ENCODE measurements at places on chromosomes 3 and 15.

GRCh38 chr3:99845331-99845730 is 27.7 kb downstream of the CMSS1 start:
- no peak for DNase-seq

DNA sequence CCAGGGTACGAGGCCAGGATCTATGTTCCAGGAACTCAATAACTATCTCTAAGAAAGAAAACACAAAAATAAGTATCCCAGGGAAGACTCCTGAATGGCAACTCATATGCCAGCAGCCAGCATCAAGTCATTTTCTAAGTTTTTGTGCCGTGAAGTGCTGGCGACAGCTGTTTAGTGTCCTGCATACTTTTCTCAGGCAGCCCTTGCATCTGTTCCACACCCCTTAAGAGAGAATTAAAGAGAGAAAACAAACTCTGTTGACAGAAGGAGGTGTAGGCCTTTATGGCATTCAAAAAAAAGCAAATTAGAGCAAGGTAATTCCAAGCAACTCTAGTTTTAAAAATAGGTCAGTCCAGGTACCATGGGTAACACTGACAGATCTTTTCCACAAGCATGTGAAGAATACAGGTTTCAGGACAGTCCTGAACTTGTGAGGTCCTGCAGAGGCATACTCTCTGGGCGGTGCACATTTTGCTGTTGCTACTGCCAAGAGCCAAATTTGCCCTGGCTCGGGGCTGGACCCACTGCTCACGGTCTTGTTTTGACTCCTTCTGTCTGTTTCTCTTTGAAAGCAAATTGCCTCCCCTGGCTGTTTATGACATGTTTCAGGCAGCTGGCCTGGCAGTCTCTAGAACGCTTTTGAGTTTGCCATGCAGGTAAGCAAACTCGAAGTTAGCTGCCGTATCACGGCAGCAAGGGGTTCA is 252.1 kb upstream of the ADAMTS9 start:
- no peak for DNase-seq

GRCh38 chr15:57541805-57542504 is 49.7 kb upstream of the MYZAP start:
- no peak for DNase-seq

- no peak for DNase-seq
Measured at GRCh38 chr3:128591738-128592426, 58.7 kb downstream of the RPN1 start.

- DNase-seq = no peak
Measured at GRCh38 chr15:41809121-41809520, 18.8 kb upstream of the JMJD7 start.

DNA sequence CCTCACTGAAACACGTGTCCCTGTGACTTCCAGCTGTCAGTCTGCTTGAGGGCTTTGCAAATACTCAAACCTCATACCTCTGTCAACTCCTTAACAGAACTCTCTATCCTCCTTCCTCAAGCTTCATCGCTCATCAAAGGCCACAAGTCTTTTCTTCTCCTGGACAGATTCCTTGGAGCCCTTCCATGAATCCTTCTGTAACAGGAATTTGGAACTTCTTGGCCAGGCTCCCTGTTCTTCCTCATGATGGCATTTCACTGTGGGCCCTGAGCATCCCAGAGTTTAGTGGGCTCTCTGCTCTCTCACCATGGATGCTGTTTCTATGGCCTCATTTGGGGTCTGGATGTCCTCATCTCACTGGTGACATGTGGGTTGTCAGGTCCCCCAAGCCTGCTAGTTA is 105.0 kb upstream of the TLE3 start:
- DNase-seq = no peak

- no peak for DNase-seq
Measured at GRCh38 chr3:32302601-32303398, 64.3 kb downstream of the CMTM8 start.

GRCh38 chr3:128940252-128940651 is 53.6 kb downstream of the CFAP92 start:
- DNase-seq = no peak

GRCh38 chr15:89792106-89792805 is 16.1 kb downstream of the MESP2 start:
- no peak for DNase-seq

DNA sequence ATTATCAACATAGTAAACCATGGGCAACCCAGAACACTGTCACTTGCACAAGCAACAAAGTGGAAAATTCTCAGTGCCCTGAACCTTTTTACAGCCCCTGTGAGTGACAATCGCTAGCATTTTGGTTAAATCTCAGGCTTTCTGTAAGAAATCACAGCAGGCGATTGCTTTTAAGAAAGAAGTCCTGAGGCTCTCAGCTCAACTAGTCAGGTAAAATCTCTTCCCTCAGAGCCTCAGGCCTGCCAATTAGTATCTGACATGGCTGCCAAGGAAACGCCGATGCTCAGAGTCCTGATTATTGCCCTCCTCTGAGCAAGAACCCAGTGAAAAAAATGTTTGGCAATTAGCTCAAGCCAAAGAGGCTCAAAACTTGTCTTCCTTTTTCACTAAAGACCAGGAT is 530.8 kb downstream of the DIPK2A start:
- DNase-seq = no peak

- no peak for DNase-seq
Measured at GRCh38 chr3:94709249-94709902, 646.5 kb downstream of the NSUN3 start.

Measured in activated CD8-positive, alpha-beta memory T cell treated with anti-CD3 and anti-CD28 coated beads for 4 hours (primary cell).